ENCODE measurements at places on chromosomes 16 and 17. TPM values are rescaled to one million over a fixed set of nuclear protein-coding genes. Genes with fewer than 3 reads are reported as not detected.
A peak's percentile ranks its signal among the peaks of the same experiment; 100 is the strongest.

DNA sequence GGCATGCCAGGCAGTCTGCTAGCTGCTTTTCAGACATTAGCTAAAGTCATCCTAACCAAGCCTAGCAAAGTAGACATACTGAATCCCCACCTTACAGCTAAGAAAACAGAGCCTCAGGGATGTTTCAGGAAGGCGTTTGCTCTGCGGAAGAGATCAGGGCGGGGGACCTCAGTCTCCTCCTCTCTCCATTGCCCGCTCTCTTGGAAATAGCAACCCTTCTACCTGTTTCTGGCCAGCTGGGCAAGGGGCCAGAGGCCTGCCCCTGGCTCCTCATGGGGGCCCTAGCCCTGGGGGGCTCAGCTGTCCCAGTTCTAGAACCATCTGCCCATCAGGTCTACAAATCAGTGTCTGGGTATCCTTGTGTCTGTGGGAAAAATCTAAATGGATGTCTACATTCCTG is 14.5 kb downstream of the PITPNM3 start:
- no peak for DNase-seq

The ASPHD1 gene
- polyA plus RNA-seq, result 15.0 TPM

The ODAD4 gene
- 0.87 TPM for polyA plus RNA-seq

- DNase-seq, result peak; percentile 46
Observed at GRCh38 chr16:25692351-25692741, 587 bp downstream of the HS3ST4 start.

The ALOXE3 gene
- 0.01 TPM for polyA plus RNA-seq

GRCh38 chr17:31053071-31053470 is 41.7 kb upstream of the NF1 start:
- no peak for DNase-seq

The LYRM9 gene
- polyA plus RNA-seq, result 13.2 TPM

- no peak for DNase-seq
Observed at GRCh38 chr17:61389670-61390478, 9.8 kb upstream of the TBX2 start.

GRCh38 chr16:4765511-4766474 is 1.2 kb downstream of the ZNF500 start:
- no peak for DNase-seq

DNA sequence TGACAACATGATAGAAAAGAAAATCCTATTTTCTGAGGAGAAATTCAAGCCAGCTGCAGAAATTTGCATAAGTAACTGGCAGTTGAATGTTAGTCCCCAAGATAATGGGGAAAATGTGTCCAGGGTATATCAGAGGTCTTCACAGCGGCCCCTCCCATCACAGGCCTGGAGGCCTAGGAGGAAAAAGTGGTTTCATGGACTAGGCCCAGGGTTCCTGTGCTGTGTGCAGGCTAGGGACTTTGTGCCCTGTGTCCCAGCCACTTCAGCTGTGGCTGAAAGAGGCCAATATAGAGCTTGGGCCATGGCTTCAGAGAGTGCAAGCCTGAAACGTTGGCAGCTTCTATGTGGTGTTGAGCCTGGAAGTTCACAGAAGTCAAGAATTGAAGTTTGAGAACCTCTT is 35.6 kb downstream of the TMEM100 start:
- no peak for DNase-seq

The SMIM5 gene
- 19.6 TPM for polyA plus RNA-seq

The SLC52A1 gene
- polyA plus RNA-seq, result 3.2 TPM

DNA sequence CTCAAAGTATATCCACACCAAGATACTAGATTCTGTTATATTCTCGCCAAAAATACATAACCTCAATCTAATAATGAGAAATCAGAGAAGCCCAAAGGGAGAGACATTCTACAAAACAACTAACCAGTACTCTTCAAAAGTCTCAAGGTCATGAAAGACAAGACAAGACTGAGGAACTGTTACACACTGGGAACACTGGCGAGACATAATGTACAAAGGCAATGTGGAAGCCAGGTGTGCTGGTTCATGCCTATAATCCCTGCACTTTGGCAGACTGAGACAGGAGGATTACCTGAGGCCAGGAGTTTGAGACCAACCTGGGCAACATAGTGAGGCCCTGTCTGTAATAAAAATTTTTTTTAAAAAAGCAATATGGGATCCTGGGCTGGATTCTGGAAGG is 85.9 kb downstream of the SPAG9 start:
- no peak for DNase-seq

- DNase-seq, result no peak
Observed at GRCh38 chr16:81623365-81624102, 155.6 kb upstream of the PLCG2 start.

DNA sequence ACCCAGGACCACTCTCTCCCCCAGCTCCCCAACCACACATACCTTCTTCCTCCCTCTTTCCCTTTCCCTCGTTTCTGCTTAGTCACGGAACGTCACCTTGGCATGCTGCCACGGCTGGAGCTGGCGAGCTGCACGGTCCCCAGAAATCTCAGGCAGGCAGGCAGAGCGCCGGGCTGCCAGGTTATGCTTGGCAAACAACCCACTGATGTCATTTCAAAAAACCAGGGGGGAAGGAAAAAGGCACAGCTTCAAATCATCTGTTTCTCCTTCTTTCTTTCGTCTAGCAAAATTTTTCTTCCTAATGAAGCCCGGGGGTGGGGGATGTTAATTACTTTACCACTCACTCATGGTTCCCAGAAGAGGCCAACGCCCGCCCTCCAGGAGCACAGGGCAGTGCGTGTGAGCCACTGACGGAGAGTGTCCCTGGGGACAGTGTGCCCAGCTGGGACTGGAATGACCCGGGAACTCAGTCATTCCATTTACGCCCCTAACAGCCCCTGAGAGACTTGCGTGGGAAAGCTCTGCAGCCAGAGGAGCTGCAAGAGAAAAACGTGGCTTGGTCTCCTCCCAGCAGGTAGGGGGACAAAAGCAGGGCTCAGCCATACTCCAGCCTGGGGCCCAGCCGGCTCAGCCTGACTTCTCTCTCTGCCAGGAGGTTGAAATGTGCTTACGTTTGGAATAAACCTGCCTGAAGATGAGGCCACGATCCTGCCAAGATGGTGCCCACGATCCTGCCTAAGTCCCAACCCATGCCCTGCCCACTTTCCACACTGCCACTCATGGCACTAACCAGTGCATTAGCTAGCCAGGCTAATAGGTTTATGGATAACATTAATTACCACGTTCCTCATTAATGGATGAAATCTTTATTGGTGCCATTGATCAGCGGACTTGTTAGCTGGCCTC is 198.9 kb downstream of the ZFHX3 start:
- DNase-seq, result peak; percentile 37

GRCh38 chr16:62921904-62922303 is 885.7 kb upstream of the CDH8 start:
- no peak for DNase-seq

DNA sequence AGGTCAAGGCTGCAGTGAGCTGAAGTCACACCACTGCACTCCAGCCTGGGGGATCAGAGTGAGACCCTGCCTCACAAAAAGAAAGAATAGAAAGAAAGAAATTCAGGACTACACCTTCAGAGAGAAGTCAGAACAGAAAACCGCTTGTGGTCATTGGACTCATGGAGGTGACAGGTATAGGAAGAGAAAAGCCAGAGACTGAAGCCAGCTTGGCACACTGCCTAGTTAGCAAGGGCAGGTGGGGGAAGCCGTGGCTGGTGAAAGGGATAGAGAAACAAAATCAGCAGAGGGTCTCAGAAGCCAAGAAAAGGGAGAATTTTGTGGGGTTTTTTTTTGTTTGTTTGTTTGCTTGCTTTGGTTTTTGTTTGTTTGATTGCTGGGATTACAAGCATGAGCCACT is 32.9 kb upstream of the SKAP1 start:
- DNase-seq, result no peak

DNA sequence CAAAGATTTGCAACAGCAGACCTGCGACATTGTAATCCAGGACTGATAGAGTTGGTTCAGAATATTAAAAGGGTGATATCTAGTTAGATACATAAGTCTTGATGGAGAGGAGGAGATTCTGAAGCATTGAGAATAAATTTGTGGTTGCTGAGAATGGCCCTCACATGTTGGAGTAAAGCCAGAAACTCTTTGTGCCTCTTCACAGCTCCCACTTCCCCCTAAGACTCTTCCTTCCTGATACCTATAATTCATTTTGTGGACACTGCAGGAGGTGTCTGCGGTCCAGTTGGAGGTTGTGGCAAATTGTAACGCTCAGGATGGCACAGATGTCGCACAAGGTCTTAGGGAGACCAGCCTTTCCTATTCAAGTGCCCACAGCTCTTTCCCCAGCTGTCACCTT is 17.5 kb downstream of the WWOX start:
- no peak for DNase-seq

DNA sequence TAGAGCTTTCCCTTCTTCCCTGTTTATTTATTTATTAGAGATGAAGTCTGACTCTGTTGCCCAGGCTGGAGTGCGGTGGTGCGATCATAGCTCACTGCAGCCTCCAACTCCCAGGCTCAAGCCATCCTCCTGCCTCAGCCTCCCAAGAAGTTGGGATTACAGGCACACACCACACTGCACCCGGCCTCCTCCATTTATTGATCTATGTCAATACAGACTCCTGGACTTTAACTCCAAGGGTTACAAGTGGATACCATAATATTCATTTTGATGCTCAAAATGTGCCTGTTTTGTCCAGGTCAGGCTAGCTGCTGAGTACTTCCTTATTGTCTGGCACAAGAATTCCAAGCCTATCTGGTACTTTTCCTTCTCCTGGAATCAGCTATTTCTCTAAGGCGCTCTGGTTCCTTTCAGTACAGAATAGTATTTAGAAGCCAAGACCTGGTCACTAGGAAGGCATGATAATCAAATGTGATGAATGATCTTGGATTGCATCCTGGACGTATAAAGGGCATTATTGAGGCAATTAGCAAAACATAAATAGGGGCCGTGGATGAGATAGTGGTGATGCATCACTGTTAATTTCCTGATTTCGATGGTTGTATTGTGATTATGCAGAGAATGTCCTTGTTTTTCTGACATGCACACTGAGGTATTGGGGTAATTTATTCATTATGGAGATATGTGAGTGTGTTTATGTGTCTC is 21.7 kb downstream of the IL4R start:
- no peak for DNase-seq

- DNase-seq, result no peak
Observed at GRCh38 chr17:50911890-50912289, 45.7 kb upstream of the TOB1 start.

The SLC35G6 gene
- 0.52 TPM for polyA plus RNA-seq

- DNase-seq, result peak; percentile 39
Observed at GRCh38 chr16:2919511-2920255, 8.0 kb downstream of the FLYWCH1 start.

- DNase-seq, result no peak
Observed at GRCh38 chr16:79542237-79542774, 58.2 kb downstream of the MAF start.
